ENCODE measurements at places on chromosomes 5 and 9.

- DNase-seq, result no peak
These were observed 2.8 kb downstream of the JAKMIP2 start for GRCh38 chr5:147779694-147780093.

- DNase-seq, result no peak
These were observed 85.2 kb upstream of the TNC start for GRCh38 chr9:115202960-115203751.

GRCh38 chr9:136644343-136644592, 18.4 kb upstream of the EGFL7 start:
- DNase-seq, result no peak

DNA sequence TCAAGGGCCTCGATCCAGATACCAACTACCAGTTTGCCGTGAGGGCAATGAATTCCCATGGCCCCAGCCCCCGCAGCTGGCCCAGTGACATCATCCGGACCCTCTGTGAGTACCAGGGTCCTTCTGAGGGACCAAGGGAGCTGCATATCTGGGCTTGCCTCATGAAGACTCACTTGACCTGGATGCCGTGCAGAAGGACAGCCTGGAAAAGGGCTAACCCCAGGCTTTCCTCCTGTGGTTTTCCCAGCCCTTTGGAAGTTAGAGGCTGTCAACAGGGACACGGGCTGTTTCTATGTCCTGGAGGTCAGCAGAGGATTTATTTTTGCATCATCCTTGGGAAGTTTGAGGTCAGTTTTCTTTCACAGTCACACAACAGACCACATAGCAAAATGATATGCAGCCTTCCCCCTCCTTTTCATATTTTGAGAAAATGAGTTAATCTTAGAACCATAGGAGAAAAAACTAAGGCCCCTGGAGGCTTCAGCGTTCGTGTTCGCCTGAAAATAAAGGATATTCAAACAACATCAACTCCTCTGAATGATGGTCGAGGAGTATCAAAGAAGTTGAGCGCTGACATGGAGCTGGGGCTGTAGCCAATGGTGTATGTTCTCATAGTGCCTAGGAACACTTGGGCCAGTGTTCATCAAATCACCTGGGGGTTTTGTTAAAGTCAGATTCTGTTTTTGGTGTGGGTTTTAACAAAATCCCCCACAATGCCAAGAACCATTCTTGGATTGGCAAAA, 112.2 kb downstream of the EGFLAM start:
- DNase-seq, result no peak

GRCh38 chr5:112239996-112240395, 179.1 kb downstream of the EPB41L4A start:
- DNase-seq, result no peak

Data from trophoblast cell (in vitro differentiated cells and primary cell).